ENCODE measurements at places on chromosomes 13 and 19. TPM values are rescaled to one million over a fixed set of nuclear protein-coding genes. Genes with fewer than 3 reads are reported as not detected.

Gene ZNF559
- polyA plus RNA-seq, result 72.3 TPM

Gene PRRG2
- polyA plus RNA-seq, result 6.8 TPM

DNA sequence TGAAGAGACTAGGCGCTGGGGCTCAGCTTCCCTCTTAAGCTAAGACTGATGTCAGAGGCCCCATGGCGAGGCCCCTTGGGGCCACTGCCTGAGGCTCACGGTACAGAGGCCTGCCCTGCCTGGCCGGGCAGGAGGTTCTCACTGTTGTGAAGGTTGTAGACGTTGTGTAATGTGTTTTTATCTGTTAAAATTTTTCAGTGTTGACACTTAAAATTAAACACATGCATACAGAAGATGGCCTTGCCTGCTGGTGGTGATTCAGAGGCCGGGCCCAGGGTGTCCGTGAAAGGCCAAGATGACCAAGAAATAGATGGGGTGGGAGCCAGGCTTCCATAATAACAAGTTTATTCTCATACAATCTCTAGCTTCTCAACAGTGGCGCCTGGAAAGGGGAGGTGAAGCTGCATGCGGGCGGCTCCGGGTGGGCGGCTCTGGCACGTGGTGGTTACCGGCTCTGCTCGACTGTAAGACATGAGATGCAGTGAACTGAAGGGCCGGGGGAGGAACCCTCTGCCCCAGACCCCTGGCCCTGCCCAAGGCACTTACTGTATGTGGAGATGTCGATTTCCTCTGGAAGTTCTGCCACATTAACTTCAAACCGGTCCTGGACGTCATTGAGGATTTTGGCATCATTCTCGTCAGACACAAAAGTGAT is 10.5 kb downstream of the DDX39A start:
- no peak for DNase-seq

GRCh38 chr13:40637643-40638042 is 28.8 kb downstream of the FOXO1 start:
- no peak for DNase-seq

DNA sequence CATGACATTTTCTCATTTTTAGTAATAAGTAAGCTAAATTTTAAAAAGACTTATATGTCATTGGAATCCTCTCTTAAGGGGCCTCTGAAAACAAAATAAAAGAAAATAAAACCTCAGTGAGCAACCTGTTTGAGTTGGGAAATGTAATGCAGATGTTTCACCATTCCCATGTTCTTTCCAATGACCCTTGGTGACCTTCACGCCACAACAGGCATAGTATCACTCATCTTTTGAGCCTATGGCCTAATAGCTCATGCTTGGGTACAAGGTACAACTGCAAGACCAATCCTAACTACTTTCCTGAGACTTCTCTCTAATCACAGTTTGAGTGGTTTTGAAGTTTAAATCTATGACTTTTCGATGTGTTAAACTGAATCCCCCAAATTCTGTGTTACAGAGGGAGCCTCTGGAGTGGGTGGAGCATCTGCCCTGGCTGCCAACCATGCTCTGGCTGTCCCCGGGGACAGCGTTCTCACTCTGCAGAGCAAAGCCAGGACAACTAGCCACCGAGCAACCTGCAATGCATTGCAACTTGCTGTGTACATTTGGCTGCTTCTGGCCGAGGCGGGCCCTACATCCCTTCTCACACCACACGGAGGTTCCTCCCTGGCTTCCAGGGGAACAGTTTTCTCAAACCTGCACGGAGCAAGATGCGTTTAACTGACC is 307.9 kb upstream of the MAB21L1 start:
- DNase-seq, result no peak

Data from renal cortex interstitium (tissue), 15 donors.